ENCODE measurements at places on chromosomes 4 and X.

DNA sequence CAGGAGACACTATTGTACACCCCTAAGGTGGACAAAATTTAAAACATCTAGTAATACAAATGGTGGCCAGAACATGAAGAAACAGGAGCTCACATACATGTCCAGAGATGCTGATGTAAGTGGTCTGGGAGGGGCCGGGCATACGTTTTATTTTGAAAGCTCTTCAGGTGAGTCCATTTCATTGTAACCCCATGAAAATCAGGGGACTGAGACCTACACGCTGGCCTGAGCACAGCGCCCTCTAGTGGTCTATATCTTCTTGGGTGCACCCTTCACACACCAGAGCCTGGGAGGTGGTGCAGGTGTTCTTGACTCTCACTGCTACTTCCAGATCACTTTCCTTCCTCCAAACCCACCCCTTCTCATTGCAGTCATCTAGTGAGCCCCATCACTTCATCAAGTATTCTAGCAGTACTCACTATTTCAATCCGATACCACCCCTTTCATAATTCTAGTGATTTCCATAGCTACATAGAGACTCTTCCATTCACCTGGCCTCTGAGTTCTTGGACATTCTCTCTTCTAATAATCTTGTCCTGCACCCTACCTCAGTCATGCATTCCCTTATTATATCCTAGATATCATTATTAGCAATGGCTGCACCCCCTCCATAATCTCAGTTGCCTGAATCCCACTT lies 4.3 kb upstream of the TLR6 start:
- DNase-seq = peak; percentile 49

- DNase-seq = no peak
These were observed 478.0 kb downstream of the PDHA2 start for GRCh38 chr4:96317891-96318290.

GRCh38 chrX:130994671-130995070 lies 63.5 kb upstream of the ARHGAP36 start:
- DNase-seq = no peak

DNA sequence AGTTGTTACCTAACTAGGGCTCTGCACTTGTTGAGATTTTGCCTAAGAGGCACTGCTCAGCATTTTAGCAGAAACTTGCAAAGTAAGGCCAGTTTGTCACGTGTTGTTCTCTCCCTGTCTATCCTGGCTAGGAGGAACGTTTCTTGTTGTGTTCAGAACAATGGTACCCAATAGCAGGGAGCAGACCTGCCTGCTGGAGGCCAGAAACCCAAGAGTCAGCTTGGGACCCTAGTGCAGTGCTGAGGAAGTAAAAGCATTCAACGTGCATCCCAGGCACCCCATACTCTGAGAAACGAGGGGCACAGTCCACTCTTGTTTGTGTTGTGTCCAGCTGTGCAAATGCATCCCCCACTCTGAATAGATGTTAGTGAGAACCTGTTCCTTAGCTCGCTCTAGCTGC lies 42.4 kb downstream of the SOD3 start:
- DNase-seq = no peak

GRCh38 chrX:82230013-82230412 lies 1028.1 kb downstream of the SH3BGRL start:
- no peak for DNase-seq

GRCh38 chr4:117817301-117817700 lies 217.0 kb upstream of the NDST3 start:
- no peak for DNase-seq

DNA sequence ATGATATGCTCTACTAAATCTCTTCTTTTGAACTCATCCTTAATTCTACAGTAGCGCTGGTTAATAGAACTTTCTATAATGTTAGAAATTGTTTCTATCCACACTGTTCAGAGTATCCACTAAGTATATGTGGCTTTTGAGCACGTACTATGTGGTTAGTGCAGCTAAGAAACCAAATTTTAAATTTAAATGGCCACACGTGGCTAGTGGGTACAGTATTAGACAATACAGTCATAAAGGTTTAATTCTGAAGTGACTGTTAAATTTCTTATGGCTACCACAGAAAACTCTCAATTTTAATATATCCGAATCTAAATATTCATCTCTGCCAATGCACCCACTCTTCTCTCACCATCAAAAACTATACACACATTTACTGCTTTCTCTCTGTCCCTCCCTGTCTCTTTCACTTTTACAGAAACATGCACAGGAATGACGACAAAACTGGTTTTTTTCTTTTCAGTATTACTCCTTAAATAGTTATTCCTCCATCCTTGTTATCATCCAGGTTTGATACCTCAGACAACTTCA lies 583.9 kb downstream of the KCTD8 start:
- DNase-seq = no peak

GRCh38 chr4:33078145-33078544 lies 2358.0 kb downstream of the PCDH7 start:
- DNase-seq = no peak

- no peak for DNase-seq
These were observed 56.6 kb downstream of the PDLIM5 start for GRCh38 chr4:94508296-94508695.

GRCh38 chr4:55080174-55080865 lies 45.1 kb downstream of the KDR start:
- DNase-seq = no peak

DNA sequence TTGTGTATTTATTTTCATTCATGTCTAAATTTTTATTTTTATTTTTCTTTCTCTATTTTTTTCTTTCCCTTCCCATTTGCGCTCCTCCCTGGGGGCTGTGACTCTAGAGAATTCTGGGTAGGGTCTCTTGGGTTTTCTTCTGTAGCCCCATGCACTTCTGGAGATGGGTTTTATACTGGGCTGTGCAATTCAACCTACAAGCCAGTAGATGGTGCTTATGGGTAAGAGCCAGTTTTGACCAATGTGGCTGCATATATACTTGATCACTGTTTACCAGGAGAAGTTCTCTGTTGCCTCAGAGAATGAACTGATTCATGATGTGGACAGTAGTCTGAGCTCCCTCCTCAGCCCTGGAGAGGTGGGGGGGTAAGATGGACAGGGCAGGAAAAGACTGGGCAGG lies 614.6 kb downstream of the PCDH19 start:
- no peak for DNase-seq

GRCh38 chrX:82534086-82534597 lies 973.9 kb upstream of the POU3F4 start:
- no peak for DNase-seq

DNA sequence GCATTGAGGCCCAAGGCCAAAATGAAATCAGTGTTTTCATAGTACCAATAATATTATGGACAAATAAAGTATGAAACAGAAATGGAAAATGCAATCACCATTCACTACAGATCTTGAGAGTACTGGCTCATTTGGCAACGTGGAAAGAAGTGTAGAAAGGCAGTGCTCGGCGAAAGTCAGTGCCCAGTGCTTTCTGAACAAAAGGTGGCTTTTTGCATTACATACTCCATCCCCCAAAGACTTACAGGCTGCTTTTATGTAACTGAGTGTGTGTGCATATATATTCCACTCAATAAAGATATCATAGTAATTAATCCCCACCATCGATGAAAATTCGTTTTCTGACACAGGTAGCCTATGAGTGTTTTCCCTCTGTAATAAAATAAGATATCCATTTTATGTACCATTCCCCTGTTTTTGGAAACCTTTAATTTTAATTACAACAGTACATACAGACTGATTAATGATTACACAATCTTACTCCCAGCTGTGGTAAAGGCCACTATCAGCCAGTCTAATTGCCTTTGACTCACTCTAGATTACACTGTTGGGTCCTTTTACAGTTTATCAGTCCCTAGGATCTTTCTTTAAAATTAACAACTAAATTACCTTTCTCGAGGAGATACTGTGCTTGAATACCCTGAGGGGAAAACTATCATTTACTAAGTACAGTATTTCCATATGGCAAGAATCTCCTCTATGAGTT lies 65.9 kb downstream of the MAD2L1 start:
- DNase-seq = no peak

GRCh38 chr4:73440653-73441052 lies 4.6 kb downstream of the AFP start:
- no peak for DNase-seq

GRCh38 chr4:85697854-85698253 lies 222.9 kb downstream of the ARHGAP24 start:
- no peak for DNase-seq

GRCh38 chr4:8319061-8319460 lies 49.5 kb downstream of the HTRA3 start:
- no peak for DNase-seq

DNA sequence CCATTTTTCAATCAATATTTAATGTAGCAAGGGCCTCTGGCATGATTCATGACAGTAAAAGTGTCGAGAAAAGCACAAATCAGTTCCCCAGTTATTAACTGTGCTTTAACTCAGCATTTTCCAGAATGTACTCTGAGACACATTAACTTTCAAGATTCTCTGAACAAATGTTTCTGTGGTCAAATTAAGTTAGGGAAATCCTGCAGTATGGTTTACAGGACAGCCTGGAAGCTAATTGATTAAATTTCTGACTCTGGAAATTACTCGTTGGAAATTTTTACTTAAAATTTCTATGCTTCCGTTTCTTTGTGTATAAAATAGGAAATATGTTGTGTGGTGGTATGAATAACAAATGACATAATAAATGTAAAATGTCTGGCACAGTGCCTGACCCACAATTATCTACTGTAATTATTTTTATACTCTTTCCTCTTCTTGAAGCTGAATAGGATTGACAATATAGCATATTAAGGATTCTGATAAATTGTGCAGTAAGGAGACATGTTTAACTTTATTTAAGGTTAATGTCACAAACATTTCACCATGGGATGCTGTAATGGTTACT lies 33.7 kb downstream of the STK32B start:
- DNase-seq = no peak

GRCh38 chr4:109359040-109359646 lies 56.7 kb upstream of the COL25A1 start:
- DNase-seq = no peak

GRCh38 chrX:53940180-53940579 lies 104.1 kb downstream of the PHF8 start:
- no peak for DNase-seq
